ENCODE measurements at places on chromosomes 16 and 17.

GRCh38 chr17:64218066-64218465 lies 45.0 kb downstream of the TEX2 start:
- no peak for DNase-seq

- no peak for DNase-seq
These were observed 49.1 kb downstream of the ARHGAP17 start for GRCh38 chr16:24966031-24966430.

DNA sequence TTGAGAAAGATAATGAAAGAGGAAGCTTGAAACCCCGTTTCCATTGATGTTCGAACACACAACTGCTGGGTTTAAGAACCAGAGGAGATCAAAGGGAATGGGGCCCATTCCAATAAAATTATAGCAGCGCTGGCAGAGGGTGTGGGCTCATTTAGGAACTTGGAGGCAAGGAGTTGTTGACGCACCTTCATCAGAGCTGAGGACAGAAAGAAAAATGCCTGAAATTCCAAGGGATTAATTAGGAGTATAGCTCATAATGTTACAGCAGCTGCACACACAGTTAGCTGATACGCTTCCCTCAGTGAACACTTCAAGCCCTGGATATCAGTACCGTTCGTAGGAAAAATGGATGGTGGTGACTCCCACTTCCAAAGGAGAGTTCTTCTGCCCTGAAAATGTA lies 127.2 kb downstream of the AXIN2 start:
- DNase-seq, result no peak

DNA sequence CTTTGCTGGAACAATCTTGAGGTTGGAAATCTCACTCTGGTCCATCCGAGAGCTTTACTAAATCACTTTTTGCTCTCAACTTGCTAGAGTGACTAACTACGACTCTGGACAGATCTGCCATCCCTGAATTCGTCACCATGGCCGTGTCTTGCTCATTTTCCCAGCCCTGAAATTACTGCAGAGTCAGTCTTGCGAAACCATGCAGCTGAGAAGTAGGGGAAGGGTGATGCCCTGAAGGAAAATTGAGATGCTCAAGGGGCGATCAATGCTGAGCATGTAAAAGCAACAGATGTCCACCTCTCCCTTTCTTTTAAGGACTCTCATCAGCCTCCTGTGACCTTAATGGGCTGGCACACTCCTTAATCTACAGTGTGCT lies 18.8 kb downstream of the PCTP start:
- DNase-seq, result no peak

- peak; percentile 89 for DNase-seq
These were observed 762 bp downstream of the CDK12 start for GRCh38 chr17:39461926-39462569.

DNA sequence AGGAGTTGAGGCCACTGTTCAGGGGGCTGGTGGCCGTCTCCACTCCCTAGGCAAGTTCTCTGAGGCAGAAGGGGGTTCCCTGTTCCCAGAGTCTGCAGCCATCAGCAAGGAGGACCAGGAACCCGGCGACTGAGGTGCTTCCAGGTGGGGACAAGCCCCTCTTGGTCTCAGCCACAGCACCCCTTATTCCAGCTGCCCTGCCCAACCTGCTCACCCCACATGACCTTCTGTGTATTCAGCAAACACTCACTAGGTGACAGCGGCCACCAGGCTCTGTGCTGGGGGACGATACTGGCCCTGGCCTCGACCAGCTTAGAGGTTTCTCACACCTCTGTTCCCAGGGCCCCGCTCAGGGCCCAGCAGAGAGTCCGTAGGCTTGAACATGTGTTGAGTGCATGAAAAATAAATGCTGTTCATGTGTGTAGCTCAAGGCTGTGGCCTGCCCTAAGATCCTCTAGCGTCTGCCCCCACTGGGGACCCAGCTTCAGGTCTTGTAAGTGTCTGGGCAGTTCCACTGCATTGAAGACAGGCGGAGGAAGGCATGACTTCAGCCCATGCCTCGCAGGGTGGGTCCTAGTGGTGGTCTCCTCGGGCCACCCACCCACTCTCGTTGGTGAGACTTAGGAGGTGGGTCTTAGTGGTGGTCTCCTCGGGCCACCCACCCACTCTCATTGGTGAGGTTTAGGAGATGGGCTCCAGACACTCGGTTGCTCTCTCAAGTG lies 44.2 kb downstream of the NT5M start:
- DNase-seq, result peak; percentile 81

- no peak for DNase-seq
These were observed 269.9 kb downstream of the BCAS3 start for GRCh38 chr17:60947543-60947942.
